ENCODE measurements at places on chromosomes 1 and 21.

GRCh38 chr1:193951984-193952383 lies 765.6 kb upstream of the B3GALT2 start:
- DNase-seq = no peak

GRCh38 chr21:25560271-25560685 lies 47.0 kb downstream of the MRPL39 start:
- DNase-seq = no peak

- no peak for DNase-seq
These were observed 175.2 kb upstream of the CACNA1E start for GRCh38 chr1:181308098-181308497.

GRCh38 chr1:22266141-22266540 lies 123.2 kb upstream of the WNT4 start:
- no peak for DNase-seq

DNA sequence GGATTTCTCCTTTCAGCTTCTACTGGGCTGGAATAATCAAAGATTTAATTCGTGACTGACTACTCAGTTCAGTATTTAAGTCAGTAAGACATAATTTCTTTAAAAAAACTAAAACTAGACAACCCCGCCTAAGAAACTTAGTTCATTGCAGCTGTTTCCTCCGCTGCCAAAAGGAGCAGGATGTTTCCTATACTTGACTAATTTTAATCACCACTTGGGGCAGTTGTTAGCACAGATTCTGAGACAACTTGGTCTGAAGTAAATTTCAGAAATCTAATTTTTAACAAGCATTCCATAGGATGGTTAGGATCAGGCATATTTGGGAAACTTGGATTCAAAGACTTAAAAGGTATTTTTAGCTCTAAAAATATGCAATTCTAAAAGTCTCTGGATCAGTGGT lies 34.0 kb downstream of the EPRS1 start:
- peak; percentile 2 for DNase-seq

DNA sequence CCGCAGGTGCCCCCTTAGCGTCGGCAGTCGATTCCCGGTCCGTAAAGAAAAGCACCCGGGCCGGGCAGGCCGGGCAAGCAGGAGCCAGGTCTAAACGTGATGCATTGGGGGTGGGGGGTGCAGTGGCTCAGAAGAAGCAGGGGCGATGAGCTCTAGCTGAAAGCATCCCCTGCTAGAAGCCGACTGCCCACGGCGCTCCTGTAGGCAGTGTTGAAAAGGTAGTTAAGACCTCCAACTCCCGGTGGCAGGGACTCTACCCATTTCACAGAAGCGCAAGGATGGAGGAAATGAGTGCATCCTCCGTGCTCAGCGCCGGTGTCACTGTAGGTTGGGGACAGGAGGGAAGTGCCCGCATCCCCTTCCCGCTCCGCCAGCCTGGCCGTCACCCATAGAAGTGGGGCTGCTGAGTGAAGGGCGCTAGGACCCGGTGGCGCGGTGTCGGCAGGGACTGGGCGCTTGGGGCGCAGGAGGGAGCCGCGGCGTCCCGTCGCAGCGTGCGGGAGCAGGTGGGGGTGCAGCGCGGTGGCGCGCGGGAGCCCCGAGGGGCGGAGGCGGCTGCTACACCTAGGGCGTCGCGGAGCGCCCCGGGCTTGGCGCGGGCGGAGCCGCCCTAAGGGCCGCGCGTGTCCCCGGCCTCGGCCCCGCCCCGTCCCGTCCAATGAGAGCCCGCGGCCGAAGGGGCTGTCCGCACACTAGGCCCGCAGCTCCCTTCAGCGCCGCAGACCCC lies at the start of gene WNT2B:
Gene WNT2B (plus strand): TSS at position 688 of the 727 bp plus-strand sequence. CDS start 298 bp downstream, outside the sequence.
- DNase-seq = no peak

DNA sequence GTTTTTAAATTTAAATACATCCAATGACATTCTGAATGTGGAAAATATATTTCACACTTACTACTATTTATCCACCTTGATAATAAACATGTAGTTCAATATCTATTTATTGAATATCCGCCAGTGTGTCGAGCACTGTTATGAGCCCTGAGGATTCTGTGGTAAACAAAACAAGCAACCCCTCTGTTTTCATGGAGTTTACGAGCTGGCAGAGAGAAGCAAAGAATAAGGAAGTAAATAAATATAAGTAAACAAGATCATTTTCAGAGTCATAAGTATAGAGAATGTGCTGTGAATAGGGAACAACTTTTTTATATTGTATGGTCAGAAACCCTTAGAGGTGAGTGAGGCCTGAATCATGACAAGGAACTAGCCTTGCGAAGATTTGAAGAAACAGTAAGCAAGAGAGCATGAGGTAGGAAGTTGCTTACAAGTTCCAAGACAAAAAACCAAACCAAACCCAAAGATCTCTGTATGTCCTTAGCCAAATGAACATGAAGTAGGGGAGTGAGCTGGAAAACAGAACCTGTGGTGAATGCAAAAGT lies 6.4 kb upstream of the SERBP1 start:
- DNase-seq = no peak

DNA sequence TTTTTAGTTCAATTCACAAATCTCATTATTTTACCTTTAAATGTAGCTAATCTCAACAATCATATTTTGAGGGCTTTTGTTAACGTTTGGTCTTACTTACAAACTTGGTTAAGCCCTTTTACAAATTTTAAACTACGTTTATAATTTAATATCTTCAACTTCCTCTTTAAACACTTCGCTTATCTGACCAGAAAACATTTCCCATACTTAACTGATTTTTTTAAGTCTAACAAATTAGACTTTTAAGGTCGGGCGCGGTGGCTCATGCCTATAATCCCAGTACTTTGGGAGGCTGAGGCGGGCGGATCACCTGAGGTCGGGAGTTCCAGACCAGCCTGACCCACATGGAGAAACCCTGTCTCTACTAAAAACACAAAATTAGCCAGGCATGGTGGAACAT lies 300.9 kb downstream of the LMX1A start:
- no peak for DNase-seq

DNA sequence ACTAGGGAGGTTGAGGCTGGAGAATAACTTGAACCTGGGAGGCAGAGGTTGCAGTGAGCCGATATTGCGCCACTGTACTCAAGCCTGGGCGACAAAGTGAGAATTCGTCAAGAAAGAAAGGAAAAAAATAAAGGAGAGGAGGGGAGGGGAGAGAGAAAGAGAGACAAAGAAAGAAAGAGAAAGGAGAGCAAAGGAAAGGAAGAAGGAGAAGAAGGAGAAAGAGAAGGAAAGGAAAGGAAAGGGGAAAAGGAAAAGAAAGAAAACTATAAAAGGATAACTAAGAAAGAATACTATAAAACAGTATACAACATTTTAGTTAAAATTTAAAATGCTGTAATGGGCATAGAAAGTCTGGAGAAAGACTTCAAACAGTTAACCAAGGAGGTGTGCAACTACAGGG lies 33.6 kb downstream of the EIF4G3 start:
- no peak for DNase-seq

GRCh38 chr1:218813237-218813636 lies 360.4 kb upstream of the LYPLAL1 start:
- DNase-seq = no peak

DNA sequence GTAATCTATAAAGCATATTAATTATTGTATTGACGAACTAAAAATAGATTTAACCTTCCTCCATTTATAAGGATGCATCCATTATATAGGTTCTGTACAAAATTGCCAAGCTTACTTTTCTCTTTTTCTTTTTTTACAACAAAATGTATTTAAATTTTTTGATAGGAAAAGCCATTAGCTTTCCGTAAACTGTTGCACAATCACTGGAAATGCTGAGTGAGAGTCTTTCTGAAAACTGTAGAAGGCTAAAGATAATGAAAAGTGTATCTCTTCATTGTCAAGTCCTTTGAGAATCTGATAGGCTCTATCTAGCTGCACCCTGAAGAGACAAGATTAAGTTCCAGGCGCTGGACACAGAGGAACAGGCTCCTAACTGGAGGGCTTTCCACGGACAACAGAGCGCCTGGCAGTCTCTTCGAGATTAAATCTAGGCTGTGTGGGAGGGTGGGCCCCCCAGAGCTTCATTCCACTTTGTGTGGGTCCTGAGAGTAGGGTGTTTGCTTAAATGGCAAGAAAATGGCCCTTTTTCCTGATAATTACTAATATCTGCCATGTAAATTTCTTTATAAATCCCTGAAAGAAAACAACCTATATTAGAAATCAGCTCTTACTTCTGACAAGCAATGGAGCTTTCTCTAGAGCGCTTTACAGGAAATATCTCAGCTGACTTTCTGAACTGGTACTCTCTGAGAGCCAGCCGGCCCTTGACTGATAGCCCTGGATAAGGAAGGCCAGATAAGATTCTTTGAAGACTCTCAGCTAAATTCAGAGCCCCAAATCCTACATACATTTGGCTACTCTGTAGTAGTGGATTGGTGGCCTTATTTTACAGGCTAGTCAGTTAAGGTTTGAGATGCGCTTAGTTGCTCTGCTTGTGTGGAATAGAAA lies 108.3 kb downstream of the FMN2 start:
- DNase-seq = no peak

- DNase-seq = no peak
These were observed 21.2 kb upstream of the IFNAR2 start for GRCh38 chr21:33208534-33208933.

DNA sequence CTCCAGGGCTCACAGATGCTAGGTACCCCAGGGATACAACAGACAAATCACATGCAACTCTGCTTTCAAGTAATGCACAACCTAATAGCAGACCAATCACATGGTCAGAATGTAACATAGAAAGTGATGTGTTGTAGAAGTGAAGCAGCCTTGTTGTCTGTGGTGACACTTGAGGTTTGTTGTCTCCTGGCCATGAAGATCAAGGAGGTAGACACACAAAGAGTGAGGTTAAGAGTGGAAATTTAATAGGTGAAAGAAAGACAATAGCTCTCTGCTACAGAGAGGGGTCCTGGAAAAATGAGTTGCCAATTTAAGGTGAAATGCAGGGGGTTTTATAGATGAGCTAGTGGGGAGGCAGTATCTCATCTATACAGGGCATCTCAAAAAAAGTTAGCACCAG lies 2.5 kb upstream of the TMEM9 start:
- no peak for DNase-seq

- DNase-seq = peak; percentile 81
These were observed 20.8 kb downstream of the NAV1 start for GRCh38 chr1:201559679-201560162.

GRCh38 chr1:214935258-214935657 lies 147.3 kb upstream of the KCNK2 start:
- no peak for DNase-seq

- DNase-seq = no peak
These were observed 616.8 kb downstream of the NCAM2 start for GRCh38 chr21:21614966-21615365.

DNA sequence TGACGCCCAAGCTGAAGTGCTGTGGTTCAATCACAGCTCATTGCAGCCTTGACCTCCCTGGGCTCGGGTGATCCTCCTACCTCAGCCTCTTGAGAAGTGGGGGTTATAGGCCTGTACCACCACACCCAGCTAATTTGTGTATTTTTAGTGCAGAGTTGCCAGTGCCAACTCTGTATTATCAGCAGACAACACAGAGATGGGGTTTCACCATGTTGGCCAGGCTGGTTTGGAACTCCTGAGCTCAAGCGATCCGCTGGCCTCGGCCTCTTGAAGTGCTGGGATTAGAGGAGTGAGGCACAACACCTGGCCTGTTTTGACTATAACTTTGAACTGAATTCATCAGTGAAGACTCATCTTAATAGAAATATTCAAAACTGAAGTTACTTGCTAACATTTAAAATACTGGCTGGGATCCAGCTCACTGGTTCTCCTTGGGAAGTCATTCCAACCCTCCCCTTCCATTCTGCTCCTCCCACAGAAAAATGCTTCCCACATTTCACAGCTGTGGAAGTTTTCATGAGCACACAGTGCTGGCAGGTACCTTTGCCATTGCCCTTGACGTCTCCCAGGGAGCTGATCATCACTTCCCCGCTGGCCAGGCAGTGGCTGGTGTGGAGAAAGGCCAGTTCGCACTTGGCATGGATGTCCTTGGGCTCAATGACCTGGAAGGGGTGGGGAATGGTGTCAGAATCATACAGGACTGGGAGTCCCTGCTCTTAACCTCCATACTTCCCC lies 4.7 kb downstream of the SELENBP1 start:
- no peak for DNase-seq

- DNase-seq = no peak
These were observed 2.4 kb upstream of the KRTAP10-11 start for GRCh38 chr21:44643741-44644310.

DNA sequence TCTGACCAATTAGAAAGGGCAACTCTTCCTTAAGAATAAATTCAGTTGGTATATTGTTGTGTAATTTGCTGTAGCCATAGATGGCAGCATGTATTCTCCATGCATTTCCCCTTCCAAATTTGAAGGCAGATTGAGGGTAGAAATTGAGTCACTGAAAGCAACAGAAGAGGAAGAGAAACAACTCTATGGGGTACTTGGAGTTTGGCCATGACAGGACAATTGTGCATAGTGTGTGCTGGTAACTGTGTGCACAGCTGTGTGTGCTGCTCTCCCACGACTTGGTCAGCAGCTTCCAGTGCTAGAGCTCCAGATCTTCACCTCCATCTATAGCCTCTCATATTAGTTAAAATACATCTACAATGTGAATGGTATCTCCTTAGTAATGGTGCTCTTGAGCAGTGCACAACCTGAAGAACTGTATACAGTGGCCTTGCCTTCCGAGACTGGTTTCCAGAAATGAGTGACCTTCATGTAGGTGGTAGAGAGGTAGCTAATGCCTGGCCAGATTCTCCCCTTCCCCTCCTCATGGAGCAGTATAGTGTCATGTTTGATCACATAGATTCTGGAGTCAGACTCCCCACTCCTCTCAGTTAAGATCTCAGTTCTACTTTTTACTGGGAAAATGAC lies 882 bp upstream of the FCAMR start:
- no peak for DNase-seq

DNA sequence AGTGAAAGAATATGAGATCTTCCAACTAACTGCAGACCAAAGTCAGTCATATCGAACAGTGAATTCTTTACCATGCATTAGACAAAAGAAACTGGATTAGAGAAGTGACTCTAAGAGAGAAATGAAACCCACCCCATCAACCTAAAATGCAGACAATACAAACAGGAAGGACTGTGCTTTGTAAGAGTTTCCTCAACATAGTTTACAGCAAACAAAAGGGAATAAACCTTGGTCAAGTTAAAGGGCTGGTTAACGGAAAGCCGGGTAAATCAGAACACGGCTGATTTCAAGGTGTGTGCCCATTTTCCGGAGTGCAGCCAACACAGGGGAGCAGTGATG lies 39.2 kb downstream of the SIPA1L2 start:
- DNase-seq = no peak

DNA sequence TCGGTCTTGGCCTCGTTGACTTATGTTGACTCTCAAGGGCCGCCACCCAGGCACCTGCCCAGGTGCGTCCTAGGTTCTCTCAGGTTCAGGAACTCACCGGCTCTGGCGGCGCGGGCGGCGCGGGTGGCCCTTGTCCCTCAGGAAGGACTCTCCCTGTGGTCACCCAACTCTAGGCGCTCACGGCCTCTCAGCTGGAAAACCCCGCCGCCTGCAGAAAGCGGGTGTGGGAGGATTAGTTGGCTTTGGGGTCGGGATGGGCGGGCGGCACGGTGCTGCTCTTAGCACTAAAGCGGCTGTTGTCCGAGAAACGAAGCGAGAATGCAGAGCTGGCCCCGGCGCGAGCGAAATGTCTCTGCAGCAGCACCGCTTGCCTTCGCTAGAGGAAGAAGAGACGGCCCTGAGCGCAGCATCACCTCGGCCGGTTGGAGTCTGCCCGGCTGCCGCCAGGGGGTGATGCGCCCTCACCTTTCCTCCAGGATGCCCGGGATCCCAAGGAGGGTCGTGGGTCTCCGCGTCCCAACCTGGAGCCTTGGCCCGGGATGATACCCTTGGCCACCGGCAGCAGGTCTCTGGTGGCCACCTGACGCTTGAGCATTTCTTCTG lies 8.1 kb upstream of the TADA1 start:
- DNase-seq = no peak

All from amniotic stem cell (primary cell).